Thyroid gland (tissue), 4 donors: ENCODE measurements at places on chromosomes 3 and 15. TPM values are rescaled to one million over a fixed set of nuclear protein-coding genes. Genes with fewer than 3 reads are reported as not detected.

Gene B4GALT4
- 18.8 TPM for total RNA-seq

Gene C3orf85
- not detected for total RNA-seq

Gene P2RY12
- total RNA-seq, result 1.2 TPM

Gene SLC9C1
- total RNA-seq, result not detected

Gene MEGF11
- total RNA-seq, result not detected

Gene COX17
- 52.5 TPM for total RNA-seq

Gene AGBL1
- not detected for total RNA-seq

Gene SLC25A38
- 45.6 TPM for total RNA-seq

Gene CCR1
- 3.4 TPM for total RNA-seq

Gene CHRFAM7A
- 4.8 TPM for total RNA-seq

Gene ADAMTS9
- 44.2 TPM for total RNA-seq

Gene DNAJC19
- 46.5 TPM for total RNA-seq

Gene GPR156
- total RNA-seq, result not detected

GRCh38 chr3:88713233-88713691 lies 394.2 kb upstream of the EPHA3 start:
- no peak overlapping the region for H3K27ac ChIP-seq
- no peak for DNase-seq
- no peaks in the 10 kb centered on the region for H3K27me3 ChIP-seq
- H3K4me3 ChIP-seq, result no peak overlapping the region

DNA sequence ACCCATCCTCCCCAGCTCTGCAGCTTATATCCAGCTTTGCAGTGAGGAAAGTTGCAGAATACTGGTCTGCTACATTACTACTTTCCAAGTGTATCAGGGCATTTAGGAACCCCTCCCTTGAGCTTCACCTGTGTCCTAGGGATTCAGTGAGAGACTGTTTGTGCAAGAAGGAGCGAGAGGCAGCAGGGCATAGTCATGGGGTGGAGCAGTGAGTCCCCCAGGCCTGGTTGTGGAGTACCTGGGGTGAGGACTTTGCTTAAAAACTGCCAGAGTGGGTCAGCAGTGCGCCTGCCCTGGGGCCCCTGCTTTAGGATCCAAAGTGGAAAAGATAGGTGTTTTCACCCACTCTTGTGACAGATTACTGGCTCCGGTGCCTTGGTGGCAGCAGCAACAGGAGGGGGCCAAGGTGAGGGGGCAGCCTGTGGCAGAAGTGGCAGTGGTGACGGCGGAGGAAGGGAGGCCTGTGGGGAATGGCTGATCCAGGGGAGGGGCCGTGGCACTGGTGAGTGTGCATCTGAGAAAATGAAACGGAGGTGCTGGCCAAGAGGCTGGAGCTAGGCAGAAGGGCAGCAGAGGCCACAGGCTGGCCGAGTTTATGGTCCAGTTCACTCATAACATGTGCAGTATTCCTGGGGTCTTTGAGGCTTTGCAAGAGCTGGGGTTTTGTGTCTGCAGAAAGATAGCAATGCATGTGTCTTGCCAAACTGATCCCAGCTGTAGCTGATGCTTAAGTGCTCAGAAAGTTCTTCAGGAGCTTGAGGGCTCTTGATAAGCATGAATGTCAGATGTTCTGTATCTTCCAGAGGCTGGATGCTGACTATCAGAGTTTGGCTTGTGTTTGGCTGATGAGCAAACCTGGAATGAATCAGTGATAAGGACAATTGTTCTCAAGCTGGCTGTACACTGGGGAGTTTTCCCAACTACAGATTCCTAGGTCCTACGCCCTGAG lies 43.4 kb downstream of the GOLGA6A start:
- no peak overlapping the region for H3K4me3 ChIP-seq
- no peak overlapping the region for H3K27ac ChIP-seq
- no peaks in the 10 kb centered on the region for H3K4me1 ChIP-seq
- DNase-seq, result no peak
- peaks cover 25% of the 10 kb centered on the region for H3K36me3 ChIP-seq

DNA sequence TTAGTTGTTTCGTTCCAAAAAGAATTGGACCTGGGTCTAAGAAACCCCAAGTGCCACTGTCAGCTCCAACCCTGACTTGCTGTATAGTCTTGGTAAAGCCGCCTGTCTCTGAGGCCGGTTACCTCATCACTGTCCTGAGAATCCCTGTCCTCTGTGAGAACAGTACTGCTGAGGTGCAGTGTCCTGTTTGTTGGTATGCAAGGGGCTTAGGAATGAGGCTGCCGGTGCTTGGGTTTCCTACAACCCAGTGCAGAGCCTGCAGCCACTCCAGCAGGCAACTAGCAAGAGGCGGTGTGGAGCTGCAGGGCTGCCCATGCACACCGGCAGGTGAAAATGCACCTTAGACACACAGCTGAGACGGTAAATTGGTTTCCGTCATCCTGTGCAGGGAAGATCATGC lies 52.0 kb upstream of the ATG7 start:
- DNase-seq, result no peak
- no peak overlapping the region for H3K4me3 ChIP-seq
- no peaks in the 10 kb centered on the region for H3K36me3 ChIP-seq
- no peaks in the 10 kb centered on the region for H3K27me3 ChIP-seq

GRCh38 chr3:12659316-12660015 lies 4.5 kb downstream of the RAF1 start:
- peak overlapping the region; percentile 99 for H3K27ac ChIP-seq
- H3K27me3 ChIP-seq, result no peaks in the 10 kb centered on the region
- no peak for DNase-seq
- no peaks in the 10 kb centered on the region for H3K36me3 ChIP-seq
- no peak overlapping the region for H3K4me3 ChIP-seq

DNA sequence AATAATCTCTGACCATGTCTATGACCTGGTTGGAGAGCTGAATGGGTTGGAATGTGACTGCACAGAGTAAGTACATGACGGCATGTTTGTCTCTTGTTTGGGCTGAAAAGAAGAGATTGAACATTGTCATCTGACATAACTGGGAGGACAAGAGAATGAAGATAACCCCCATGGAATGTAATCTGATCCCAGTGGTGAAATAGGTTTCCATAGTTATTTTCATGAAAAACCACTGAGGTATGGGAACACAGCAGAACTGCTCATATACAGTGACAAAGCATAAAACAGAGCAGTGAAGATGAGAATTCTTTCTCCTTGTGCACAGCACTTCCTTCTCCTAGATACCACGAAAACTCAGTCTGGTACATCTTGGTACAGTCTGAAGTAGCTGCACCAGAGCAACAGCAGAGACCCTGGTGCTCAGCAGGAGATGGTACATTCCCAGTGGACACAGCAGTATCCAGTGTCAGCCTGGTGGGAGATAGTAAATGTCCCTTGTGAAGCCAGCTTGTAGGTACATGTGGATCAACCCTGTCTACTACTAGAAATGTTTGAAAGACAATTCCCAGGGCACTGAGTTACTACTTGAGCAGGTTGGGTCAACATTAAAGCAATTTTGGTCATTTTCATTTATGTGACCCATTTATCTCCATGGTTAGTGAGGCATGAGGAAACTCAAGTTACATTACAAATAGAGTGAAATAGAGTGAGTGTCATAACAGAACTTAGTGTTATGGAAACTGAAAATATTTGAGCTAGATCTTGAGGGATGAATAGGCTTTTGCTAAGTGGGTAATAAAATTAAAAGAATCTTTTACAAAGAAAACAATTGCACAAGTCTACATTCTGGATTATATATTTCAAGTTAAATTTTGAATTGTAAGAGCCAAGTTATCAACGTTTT lies 178.3 kb downstream of the SUCNR1 start:
- DNase-seq, result no peak
- H3K27me3 ChIP-seq, result no peaks in the 10 kb centered on the region
- H3K36me3 ChIP-seq, result no peaks in the 10 kb centered on the region
- H3K4me3 ChIP-seq, result no peak overlapping the region
- no peak overlapping the region for H3K27ac ChIP-seq
- no peaks in the 10 kb centered on the region for H3K4me1 ChIP-seq

GRCh38 chr15:61907753-61908086 lies 152.5 kb downstream of the VPS13C start:
- no peak overlapping the region for H3K27ac ChIP-seq
- no peaks in the 10 kb centered on the region for H3K27me3 ChIP-seq
- no peak overlapping the region for H3K4me3 ChIP-seq
- no peak for DNase-seq

DNA sequence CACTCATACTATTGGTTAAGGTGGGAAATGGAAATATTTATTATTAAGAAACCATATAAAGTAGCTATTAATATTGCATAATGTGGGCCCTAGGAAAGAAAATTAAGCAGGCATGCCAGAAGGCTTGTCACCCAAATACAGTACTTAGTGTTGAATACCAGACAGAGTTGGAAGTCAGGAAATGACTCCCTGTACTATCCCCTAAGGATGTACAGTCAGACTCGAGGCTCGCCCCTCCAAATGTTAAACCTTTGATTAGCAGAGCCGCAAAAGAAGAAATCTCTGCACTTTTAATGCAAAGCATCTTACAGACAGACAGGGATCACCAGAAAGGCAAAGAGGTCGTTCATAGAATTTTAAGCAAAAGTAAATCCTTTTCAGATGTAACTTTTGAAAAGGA lies 11.3 kb upstream of the RBSN start:
- H3K27me3 ChIP-seq, result no peaks in the 10 kb centered on the region
- H3K27ac ChIP-seq, result no peak overlapping the region
- H3K36me3 ChIP-seq, result no peaks in the 10 kb centered on the region
- no peak overlapping the region for H3K4me3 ChIP-seq
- H3K4me1 ChIP-seq, result peaks cover 5% of the 10 kb centered on the region
- DNase-seq, result no peak

- DNase-seq, result no peak
- no peaks in the 10 kb centered on the region for H3K27me3 ChIP-seq
- no peaks in the 10 kb centered on the region for H3K4me1 ChIP-seq
- H3K27ac ChIP-seq, result no peak overlapping the region
Observed at GRCh38 chr15:67458331-67459029, 62.5 kb upstream of the C15orf61 start.

DNA sequence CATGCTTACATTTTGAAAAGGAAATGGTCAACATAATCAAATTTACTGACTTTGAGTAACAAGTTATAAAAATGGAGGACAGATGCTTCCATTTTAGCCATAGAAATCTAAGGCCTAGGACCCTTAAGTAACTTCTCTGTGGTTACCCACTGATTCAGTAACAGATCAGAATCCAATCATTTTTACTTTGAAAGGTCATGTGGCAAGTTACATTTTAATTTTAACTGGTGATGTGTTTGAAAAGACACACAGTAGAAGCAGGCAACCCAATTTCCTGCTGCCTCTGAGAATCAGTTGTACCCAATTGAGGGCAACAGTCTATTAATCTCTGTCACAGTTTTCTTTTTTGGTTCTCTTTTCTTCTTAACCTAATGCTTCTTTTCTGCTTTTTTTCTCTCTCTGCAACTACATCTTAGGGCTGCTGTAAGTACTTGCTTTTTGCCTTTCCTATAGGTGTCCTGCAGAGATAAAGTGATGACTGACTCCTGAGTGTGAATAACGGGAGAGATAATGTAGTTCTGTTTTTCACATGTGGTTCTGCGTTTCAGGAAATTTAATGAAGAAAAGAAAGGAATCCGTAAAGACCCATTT lies 3.3 kb downstream of the ZWILCH start:
- DNase-seq, result no peak
- no peaks in the 10 kb centered on the region for H3K27me3 ChIP-seq
- no peak overlapping the region for H3K27ac ChIP-seq
- peaks cover 4% of the 10 kb centered on the region for H3K4me1 ChIP-seq
- no peak overlapping the region for H3K4me3 ChIP-seq
- H3K36me3 ChIP-seq, result no peaks in the 10 kb centered on the region

GRCh38 chr3:97029972-97030371 lies 215.6 kb downstream of the EPHA6 start:
- H3K27me3 ChIP-seq, result no peaks in the 10 kb centered on the region
- H3K36me3 ChIP-seq, result no peaks in the 10 kb centered on the region
- no peak overlapping the region for H3K27ac ChIP-seq
- no peak overlapping the region for H3K4me3 ChIP-seq

GRCh38 chr3:122101646-122102045 lies 46.5 kb downstream of the CD86 start:
- no peaks in the 10 kb centered on the region for H3K27me3 ChIP-seq
- H3K4me3 ChIP-seq, result no peak overlapping the region
- H3K36me3 ChIP-seq, result no peaks in the 10 kb centered on the region
- no peak overlapping the region for H3K27ac ChIP-seq
- no peaks in the 10 kb centered on the region for H3K4me1 ChIP-seq

DNA sequence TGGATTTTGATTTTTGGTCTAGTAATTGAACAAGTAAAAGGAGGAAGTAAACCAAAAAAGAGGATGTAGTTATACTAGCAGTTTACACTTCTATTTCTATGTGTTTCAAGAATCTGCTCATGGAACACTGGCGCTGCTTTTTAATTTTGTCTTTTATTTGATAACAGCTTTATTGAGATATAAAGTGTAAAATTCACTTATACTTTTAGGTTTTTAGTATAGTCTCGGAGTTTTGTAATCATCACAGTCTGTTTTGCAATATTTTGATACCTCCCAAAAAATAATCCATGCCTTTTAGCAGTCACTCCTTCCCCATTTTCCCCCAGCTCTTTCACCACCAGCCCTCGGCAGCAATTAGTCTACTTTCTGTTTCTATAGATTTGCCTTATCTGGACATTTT lies 18.0 kb downstream of the UBE2E2 start:
- H3K4me3 ChIP-seq, result no peak overlapping the region
- DNase-seq, result no peak
- no peak overlapping the region for H3K27ac ChIP-seq

- no peaks in the 10 kb centered on the region for H3K27me3 ChIP-seq
- no peaks in the 10 kb centered on the region for H3K4me1 ChIP-seq
- no peak for DNase-seq
- no peak overlapping the region for H3K4me3 ChIP-seq
Observed at GRCh38 chr3:59374091-59374817, 324.4 kb upstream of the CFAP20DC start.

DNA sequence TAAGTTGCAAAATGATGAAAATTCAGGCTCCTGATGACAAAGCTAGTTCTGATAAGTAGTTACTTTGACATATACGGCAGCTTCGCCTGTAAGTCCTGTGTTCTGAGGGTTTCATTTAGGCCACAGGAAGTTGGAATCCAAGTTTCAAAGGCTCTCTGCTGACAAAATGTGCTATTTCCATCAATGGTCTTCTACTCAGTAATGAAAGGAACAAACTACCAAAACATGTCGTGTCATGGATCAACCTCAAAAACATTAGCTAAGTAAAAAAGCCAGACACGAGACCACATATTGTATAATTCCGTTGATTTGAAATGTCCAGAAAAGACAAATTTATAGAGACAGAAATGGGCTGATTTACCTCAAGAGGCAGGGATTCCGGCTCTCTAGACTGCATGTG lies 22.5 kb downstream of the NGRN start:
- no peak for DNase-seq
- H3K36me3 ChIP-seq, result no peaks in the 10 kb centered on the region
- H3K4me3 ChIP-seq, result no peak overlapping the region
- H3K27ac ChIP-seq, result no peak overlapping the region
- H3K4me1 ChIP-seq, result no peaks in the 10 kb centered on the region

DNA sequence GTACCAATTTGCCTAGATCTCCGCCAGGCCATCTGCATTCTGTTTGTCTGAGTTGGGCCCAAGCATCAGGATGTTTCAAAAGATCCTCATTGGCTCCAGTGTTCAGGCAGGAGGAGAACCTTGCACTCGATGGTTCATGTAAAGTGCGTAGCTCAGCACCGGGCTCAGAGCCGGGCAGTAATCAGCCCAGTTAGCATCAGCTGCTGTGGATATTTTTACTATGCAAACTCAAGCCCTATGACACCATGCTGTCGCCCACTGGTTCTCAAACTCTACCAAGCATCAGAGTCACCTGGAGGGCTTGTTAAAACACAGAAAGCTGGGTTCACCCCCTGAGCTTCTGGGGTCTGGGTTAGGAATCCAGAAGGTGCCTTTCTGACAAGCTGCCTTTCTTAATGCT lies 310.8 kb downstream of the SHQ1 start:
- H3K27ac ChIP-seq, result no peak overlapping the region
- no peak overlapping the region for H3K4me3 ChIP-seq
- no peaks in the 10 kb centered on the region for H3K36me3 ChIP-seq
- no peak for DNase-seq
- no peaks in the 10 kb centered on the region for H3K27me3 ChIP-seq
